Left cardiac atrium (tissue), 4 donors: ENCODE measurements at places on chromosomes 2 and 18.

- DNase-seq: peak; percentile 73
Measured at GRCh38 chr2:46490521-46491141, 11.3 kb downstream of the TMEM247 start.

DNA sequence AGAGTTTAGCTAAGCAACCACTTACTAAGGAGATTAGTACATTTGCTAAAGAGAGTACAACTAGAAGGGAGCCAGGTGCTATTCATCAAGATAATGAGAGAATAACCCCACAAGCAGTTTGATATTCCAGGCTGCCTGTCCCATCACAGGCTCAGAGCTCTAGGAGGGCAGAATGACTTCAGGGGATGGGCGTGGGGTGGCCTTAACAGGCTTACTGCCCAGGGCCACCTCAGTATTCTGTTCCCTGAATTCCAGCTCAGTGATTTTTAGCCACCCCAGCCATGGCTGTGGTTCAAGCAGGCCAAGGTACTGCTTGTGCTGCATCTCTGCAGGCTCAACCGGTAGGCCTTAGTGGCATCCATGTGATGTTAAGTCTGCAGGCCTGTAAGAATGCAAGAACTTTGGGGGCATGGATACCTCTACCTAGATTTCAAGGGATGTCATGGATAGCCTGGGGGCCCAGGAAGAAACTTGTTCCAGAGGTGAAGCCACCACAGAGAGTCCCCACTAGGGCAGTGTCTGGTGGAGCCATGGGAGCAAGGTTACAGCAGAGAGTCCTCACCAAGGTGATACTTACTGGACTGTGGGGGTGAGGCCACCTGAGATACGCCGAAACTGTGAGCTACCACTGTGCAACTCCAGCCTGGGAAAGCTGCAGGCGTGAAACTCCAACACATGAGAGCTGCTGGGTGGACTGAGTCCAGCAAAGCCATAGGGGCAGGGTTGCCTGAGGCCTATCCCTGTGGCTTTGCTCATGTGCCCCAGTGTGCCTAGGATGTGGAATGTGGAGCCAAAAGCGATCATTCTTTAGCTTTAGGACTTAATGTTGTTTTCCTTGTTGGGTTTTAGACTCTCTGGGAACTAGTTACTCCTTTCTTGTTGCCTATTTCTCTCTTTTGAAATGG, 107.7 kb downstream of the EHBP1 start:
- no peak for DNase-seq

- no peak for DNase-seq
Measured at GRCh38 chr18:63126134-63127069, 193.2 kb downstream of the BCL2 start.

DNA sequence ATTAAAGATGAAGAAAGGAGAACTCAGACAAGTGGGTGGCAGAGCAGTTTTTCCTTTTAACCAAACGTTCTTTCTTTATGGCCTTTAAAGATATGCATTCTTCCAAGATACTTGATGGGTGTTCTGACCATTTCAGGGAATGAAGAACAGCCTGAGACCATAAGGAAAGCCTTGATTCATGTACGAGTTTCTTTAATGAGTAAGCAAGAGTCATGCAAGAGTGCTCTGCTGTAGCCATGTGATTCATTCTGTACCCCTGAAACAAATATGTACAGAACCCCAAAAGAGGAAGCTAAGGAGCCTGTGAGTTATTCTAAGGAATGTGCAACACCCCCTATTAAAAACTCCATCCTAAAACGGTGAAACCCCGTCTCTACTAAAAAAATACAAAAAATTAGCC, 372.8 kb downstream of the MTX2 start:
- no peak for DNase-seq

DNA sequence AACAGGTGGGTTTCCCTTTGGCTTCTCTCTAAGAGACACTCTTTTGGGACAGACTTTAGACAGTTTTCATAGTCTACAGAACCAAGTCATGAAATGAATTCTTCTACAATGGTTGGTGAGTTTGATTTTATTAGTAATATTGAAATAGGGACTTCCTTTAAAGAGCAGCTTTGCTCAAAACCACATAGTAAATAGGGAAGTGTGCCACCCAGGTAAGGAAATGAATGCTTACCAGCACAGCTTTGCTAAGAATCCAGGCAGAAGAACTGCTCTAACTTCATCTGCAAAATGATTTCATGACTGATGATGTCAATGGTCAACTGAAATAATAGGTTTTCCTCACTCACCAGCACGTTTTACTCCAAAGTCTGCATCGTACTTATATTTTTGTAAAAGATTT, 89.2 kb downstream of the NYAP2 start:
- DNase-seq: no peak

DNA sequence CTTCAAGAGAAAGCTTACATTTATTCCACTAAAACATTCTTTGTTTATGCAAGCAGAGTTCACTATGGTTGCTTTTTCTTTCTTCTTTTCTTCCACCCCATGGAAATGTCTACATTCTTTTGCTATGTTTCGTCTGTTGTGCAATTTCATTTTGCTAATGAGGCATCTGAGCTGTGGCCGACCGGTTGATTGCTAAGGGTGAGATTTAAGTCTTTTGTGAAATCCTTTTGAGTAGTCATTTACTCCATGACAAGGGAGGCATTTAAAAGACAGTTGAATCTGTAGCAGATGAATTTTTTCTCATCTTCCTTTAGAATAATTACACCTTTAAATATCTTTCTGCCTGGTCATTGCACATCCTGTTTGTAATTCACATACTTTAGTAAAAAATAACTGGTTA, 324.1 kb upstream of the THUMPD2 start:
- no peak for DNase-seq

- DNase-seq: no peak
Measured at GRCh38 chr18:666628-667027, 9.2 kb downstream of the TYMS start.

DNA sequence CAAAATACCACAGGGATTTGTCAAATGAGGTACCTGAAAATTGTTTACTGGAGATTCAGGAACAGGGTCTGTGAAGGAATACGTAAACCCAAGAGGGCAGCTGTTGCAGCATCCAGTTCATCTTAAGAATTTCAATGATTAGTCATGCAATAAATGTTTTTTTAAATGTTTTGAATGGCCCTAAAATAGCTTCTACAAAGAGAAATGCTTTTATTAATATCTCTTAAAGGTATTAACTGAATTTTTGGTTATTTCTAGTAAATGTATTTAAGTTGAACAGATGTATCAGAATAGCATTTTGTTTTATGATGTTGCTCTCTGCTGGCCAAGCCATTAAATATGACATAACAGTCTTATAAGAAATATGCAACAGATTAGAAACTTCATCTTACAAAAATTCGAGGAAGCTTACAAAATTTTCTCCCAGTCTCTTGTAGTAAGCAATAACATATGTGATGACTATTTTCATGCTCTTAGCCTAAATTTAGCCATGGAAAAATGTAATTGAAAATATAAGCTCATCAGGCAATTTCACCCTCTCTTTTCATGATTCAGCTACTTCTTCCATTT, 863.9 kb downstream of the SUCLG1 start:
- DNase-seq: no peak

DNA sequence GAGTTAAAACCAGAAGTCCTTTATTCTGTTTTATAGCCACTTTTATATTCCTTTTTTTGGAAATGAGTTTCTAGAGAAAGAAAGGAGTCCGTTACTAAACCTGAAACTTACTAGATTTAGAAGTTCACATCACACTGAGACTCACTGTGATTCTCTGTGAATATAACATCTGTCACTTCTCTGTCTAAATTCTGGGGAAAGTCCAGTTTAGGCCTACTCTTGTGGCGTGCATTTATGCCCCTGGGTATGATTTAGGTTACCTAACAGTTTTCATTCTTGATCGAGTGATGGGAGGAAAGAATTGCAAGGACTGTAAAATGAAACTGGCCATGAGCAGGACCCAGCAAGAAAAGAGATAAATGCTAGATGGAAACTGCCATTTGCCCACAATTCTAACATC, 449.6 kb downstream of the SPAG16 start:
- no peak for DNase-seq

- no peak for DNase-seq
Measured at GRCh38 chr2:136422512-136422911, 304.6 kb upstream of the CXCR4 start.

DNA sequence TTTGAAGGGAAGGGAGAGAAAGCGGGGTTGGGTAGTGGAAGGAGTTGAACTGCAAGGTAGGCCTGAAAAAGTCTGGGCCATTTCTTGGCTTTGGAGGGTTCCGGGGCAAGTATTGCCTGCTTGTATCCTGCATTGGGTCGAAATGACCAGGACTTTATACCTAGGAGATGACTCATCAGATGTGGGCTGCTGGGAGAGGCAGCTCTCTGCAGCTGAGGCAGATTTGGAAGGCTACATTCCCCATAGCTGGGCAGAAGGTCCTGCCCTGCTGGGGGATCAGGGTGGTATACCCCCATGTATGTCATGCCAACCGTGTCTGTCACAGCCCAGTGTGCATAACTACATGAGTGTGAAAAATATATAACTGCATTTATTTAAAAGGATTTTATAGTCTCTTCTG, 171.8 kb upstream of the SPRED2 start:
- no peak for DNase-seq

DNA sequence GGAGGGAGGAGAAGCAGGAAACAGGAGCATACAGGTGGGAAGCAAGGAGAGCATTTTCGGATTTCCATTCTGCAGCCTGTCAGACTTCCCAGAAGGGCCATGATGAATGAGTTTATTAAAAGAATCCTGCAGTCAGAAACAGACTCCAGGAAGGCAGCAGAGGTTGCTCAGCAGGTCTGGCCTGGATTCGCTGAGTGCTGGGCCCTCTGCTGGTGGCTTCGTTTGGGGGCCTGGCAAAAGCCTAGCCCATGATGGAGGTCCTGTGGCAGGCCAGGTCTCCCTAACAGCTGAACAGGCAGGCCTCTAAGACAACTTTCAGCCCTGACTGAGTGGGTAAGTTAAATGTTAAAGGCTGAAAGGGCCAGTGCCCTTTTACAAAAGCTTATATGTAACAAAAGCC, 108.2 kb upstream of the CAPN13 start:
- DNase-seq: no peak

DNA sequence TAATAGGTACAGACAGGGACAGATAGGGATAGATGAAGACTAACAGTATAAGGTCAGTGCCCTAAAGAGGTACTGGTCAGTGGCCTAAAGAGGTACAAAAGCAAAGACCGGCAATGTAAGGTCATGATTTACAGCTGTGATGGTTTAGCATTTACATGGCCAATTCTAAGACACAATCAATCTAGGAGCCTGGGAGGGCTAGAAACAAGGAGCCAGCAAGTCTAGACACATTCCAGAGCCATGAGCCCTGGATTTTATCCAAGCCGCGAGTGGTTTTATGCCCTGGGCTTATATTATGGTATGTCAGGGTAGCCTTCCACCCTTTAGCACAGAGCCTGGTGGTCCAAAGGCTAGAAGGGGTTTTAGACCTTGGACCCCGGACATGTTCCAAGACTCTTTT, 124.2 kb downstream of the CBLN2 start:
- DNase-seq: no peak

DNA sequence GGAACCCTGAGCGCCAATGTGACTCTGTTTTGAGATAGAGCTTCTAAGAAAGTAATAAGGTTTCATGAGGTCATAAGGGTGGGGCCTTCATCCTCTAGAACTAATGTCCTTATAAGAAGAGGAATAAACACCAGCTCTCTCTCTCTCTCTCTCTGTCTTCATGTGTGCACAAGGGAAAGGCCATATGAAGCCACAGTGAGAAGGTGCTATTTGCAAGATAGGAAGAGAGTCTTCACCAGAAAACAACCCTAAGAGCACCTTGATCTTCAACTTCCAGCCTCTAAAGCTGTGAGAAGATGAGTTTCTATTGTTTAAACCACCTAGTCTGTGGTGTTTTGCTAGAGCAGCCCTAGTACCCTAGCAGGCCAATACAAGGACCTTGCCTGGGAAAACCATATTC, 55.8 kb downstream of the DOCK10 start:
- DNase-seq: no peak

DNA sequence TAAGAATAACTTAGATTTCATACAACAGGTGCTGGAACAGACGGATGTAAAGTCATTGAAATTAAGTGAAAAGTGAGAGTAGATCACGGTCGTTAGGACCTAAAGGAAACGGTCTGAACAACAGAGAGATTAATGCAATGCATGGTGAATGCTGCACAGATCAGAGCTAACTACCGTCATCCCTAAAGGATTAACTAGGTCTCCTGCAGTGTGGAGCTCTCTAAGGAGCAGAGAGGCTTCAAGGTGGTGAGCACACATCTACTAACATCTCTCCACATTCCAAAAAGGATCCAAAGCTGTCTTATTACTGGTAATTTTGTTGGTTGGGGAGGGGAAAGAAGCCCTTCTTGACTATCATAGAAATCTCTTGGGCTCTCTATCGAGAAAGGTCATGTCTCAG, 75.3 kb downstream of the CABYR start:
- no peak for DNase-seq

DNA sequence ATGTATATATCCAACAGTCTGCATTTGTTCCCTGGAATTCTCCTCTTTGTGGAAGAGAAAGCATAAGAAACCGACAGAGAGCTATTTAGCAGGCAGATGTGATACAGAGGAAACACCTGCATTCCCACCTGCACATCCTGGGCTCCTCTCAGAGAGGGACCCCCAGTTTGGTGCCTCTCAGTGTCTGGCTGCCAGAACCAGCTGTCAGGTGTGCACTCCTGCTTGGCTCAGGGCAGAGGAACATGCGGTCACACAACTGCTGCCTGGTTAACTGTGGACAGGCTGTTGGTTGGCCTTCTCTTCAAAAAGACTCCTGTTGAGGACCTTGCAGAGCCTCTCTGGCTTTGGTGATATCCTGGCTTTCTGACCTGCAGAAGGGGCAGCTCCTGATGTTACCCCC, 54.6 kb downstream of the ITGB6 start:
- DNase-seq: no peak

DNA sequence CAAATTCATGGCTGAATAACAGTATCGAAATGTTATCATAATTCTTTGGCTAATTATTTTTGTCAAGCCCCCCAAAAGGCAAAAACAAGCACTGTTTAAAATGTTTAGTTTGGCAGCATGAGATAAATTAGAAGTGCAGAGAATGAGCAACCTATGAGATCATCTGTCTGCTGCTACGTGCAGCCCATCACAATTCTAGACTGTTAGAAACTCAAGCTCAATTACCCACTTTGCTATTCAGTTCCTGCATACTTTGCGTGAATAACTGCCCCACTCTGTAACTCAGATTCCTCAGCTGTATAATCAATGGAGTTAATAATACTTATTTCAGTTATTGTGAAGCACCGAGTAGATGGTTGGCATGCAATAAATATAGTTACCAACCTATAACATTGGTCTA, 1181.9 kb downstream of the DPP10 start:
- no peak for DNase-seq

DNA sequence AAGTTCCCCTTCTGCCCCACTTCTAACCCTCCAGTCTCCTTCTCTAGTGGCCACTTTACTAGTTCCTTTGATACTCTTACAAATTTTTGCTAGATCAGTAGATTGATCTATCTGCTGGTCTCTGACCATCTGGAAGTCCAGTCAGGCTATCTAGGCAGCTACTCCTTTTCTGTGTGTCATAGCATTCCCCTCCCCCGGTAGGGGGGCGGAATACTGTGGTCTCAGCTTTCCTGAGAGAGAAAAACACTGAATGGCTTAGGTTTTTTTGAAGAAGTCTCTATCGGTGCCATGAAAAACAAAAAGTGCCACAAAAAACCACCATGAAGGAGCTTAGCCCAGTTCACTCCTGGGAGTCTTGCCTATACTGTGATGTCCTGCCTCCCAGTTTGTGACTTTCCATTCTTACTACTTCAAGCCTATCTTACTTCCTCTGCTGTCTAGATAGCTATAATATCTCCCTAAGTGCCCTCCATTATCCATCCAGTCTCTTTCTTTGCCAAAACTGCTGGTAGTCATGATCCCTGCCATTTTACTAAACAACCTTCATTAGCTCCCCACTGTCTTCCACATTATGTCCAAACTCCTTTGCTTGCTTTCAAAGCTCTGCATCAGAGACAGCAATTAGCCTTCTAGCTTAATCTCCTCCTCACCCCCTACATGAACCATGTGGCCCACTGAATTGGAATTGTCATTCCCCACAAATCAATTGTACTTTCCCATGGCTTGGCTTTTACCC, 29.9 kb downstream of the TPGS2 start:
- no peak for DNase-seq
